ENCODE measurements at places on chromosomes 1 and 21.

DNA sequence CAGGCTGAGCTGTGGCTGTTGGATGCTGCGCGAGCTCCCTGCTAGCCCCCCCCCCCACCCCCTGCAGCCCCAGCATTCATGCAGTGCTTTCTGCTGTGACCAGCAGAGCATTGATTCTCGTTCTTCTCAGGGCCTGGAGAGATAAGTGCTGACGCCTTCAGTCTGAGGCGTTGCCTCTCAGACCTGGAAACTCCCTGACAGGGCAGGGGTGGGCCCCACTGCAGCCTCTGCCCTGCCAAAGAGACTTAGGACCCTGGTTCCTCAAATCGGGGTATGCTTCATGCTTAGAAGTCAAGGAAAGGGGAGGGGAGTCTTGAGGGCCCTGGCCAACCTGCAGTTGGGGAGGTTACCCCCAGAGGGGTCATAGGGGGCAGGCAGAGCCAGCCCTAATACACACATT is 38.5 kb downstream of the PTPRF start:
- DNase-seq: no peak

- DNase-seq: no peak
These were observed 81.2 kb upstream of the HIVEP3 start for GRCh38 chr1:41999884-42000283.

GRCh38 chr1:78358165-78358564 is 132.6 kb upstream of the PTGFR start:
- no peak for DNase-seq

DNA sequence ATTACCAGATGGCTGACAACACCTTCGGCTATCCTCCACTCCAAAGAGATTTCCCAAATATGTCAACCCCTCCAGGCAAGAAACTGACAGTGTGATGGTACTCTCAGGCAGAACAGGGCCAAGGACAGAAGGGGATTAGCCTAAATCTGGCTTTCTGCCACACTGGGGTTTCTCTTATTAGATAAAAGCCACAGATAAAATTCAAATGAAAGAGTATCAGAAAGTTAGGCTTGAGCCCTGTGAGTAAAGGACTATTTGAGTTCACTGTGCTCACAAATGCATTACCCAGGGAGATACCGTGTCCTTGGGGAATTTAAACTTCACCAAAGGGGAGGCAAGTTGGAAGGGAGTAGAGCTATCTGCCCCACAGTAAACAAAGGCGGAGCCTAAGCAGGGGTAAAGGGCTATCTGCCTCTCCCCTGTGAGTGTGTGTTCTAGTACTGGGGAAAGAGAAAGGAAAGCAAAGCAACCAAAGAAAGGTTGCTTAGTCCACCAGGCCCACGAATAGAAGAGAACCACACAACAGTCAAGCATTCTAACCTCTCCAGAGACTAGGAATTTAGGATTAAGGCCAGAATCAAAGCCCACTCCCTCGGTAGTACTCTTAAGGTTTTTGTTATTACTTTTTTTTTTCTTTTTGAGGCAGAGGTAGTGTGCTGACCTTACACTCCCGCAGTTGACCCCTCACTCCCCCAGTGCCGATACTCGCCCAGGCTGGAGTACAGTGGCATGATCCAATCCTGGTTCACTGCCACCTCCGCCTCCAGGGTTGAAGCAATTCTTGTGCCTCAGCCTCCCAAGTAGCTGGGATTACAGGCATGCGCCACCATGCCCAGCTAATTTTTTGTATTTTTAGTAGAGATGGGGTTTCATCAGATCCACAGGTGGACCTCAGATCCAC is 12.7 kb downstream of the TPM3 start:
- DNase-seq: peak; percentile 88

GRCh38 chr1:167927046-167927754 is 9.3 kb upstream of the DCAF6 start:
- DNase-seq: no peak

- no peak for DNase-seq
These were observed 5.4 kb downstream of the PLA2G2E start for GRCh38 chr1:19918057-19918456.

DNA sequence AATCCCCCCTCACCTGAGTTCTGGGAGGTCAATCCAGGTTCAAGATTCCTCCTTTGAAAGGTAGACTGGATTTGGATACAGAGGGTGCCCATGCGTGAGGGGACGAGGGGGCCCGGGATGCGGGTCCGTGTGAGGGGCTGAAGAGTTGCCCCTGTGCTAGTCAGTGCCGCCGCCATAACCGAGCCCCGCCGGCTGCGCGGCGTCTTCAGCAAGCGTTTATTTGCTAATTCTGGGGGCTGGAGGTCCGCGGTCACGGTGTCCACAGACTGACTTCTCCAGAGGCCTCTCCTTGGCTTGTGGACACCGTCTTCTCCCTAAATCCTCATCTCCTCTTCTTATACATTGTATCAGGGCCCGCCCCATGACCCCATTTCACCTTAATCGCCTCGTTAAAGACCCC is 20.9 kb upstream of the SAMD11 start:
- DNase-seq: no peak

- DNase-seq: no peak
These were observed 6.4 kb downstream of the SELENON start for GRCh38 chr1:25806418-25806817.

- no peak for DNase-seq
These were observed 163.5 kb downstream of the TOMM20 start for GRCh38 chr1:234965111-234965510.

- no peak for DNase-seq
These were observed 80.3 kb downstream of the OSBPL9 start for GRCh38 chr1:51697166-51697565.

GRCh38 chr1:84571150-84571535 is 3.1 kb downstream of the CTBS start:
- DNase-seq: no peak

- no peak for DNase-seq
These were observed 36.4 kb upstream of the JAK1 start for GRCh38 chr1:65002508-65003315.

DNA sequence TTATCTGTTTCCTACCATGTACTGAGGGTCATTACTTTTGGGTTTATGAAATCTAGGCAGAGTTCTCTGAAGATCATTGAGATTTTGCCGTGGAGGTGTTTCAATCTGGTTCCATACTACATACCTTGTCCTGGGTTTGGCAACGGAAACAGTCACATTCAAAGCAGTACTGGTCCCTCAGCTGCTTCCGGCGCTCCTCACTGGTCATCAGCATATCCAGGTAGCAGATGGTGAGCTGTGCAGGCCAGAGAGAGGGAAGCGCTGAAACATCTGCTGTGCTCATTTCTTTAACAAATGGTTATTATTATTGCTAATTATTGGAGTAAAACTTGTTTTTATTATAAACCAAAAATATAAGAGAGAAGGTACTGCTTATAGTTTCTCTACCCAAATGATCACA is 591.7 kb downstream of the SMYD3 start:
- DNase-seq: peak; percentile 60

DNA sequence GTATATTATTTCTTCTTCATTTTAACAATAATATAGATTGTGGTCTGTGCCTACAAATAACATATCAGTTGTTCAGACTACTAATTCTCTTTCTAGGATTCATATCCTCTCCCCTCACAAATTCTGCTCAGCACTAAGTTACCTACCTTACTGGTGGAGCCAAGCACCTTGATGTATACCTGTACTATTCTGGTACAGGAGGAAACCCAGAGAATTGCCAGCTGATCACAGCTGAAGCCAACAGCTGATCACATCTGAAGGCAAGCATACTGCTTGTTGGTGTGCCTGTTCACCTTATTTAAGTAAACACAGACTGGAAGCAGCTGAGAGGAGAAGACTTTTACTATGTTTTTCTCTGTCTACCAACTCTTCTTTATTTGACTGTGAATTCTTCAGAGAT is 101.8 kb downstream of the PBX1 start:
- DNase-seq: no peak

GRCh38 chr21:46005081-46005480 is 23.5 kb downstream of the COL6A1 start:
- DNase-seq: no peak

- no peak for DNase-seq
These were observed 550 bp downstream of the TRIM33 start for GRCh38 chr1:114510274-114511031.

GRCh38 chr21:41754479-41754891 is 12.4 kb downstream of the RIPK4 start:
- DNase-seq: no peak

DNA sequence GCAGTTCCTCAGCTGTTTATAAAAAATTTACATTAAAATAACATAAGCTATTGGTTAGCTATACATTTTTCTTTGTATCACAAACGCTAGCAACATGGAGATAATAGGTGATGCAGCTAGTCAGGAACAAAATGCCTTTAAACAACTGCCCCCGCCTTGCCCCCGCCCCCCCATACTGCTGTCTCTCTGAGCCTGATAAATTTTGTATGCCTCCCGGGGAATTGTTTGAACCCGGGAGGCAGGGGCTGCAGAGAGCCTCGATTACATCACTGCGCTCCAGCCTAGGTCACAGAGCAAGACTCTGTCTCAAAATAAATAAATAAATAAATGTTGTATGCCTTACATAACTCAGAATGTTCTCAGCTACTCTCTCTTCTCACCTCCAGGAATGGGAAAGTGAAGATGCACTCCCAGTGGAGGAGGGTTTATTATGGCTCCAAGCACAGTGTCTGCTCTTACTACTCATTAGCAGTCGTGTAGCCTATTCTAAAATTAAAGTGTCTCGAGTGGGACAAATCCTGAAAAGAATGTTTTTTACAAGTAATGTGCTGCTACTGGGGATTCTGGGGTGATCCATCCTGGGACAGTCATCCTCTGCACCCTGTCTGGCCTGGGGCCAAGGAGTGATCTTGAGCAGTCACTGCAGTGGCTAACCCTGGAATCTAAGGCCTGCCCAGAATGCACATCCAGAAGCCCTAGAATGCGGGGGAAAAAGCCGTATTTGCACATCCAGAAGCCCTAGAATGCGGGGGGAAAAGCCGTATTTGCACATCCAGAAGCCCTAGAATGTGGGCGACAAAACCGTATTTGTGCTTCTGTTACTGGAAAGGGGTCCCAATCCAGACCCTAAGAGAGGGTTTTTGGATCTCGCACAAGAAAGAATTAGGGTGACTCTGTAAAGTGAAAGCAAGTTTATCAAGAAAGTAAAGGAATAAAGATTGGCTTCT is 39.4 kb upstream of the ZNF496 start:
- no peak for DNase-seq

DNA sequence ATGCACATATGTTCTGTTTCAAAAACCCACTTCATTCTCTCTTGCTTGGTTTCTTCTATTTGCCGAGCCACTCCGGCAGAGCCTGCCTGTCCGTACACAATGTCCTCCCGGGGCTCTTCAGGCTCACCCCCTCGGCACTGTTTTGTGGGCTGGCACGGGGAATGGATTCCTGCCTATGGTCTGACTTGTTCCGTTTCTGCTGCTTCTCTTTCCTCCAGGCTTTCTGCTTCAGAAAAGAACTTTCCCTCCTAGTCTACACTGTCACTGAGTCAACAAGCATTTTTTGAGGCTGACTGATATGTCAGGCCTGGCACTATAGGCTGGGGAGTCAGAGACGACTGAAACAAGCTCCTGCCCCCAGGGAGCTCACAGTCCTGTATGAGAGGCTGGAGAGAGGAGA is 28.4 kb upstream of the SARS1 start:
- no peak for DNase-seq

GRCh38 chr1:59952065-59952464 is 25.5 kb upstream of the CYP2J2 start:
- DNase-seq: no peak

DNA sequence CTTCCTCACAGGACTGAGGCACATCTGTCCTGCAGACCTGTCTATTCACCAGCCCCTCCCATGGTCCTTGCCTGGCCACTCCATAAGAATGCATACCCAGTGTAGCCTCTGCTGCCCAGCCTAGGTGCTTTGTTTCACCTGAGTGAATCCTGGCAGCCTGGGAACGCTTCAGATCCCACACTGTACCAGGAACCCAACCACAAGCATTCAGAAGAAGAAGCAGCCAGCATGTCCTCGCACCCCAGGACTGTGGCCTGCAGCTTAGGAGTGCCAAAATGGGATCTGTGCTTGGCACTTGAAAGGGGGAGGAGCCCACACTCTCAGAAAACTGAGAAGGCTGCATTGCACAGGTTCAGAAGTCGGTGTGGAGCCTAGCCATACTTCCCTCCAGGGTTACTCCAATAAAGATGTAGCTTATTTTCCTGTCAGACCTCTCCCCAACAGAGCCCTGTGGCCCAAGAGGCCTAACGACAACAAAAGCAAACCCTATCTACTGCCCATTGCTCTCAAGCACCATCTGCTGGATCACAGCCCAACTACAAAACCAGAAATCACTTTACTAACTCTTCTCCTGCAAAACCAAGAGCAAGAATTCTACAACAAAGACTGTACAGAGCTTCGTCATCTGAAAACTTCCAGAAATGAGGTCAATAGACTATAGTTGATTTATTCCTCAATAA is 923.1 kb upstream of the NEGR1 start:
- no peak for DNase-seq

DNA sequence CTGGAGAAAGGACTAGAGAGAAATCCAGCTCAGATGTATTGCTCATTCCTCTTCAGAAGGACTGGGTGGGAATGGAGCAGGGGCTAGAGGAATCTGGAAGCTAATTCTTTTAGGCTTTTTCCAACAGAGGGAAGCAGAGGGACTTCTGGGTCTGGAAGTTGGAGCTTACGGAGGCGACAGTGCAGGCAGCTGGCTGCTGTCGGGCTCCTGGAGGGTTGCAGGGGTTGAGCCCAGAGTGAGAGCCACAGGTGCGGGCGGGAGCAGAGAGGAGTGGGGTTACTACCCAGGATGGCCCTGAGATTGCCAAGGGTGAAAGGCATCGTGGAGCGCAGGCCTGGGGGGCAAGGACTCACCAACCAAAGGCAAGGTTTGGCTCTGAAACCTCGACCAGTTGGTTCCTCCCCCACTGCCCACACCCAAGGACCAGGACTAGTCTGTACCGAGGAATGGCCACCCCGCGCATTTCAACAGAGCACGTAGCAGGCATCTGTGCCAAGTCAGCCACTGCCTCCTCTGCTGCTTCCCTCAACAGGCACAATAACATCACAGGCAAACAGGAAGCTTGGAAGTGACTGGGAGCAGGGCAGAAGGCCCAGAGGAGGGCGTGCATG is 22.7 kb upstream of the EDN2 start:
- DNase-seq: no peak
